ENCODE measurements at places on chromosomes 7 and 10. TPM values are rescaled to one million over a fixed set of nuclear protein-coding genes. Genes with fewer than 3 reads are reported as not detected.

The CHAT gene
- 0.96 TPM for polyA plus RNA-seq

The PRRT4 gene
- polyA plus RNA-seq: 0.73 TPM

The RASA4 gene
- 30.1 TPM for polyA plus RNA-seq

The TRPV6 gene
- polyA plus RNA-seq: 2.2 TPM

The SFTPA1 gene
- polyA plus RNA-seq: not detected

The HOXA6 gene
- polyA plus RNA-seq: 4.0 TPM

DNA sequence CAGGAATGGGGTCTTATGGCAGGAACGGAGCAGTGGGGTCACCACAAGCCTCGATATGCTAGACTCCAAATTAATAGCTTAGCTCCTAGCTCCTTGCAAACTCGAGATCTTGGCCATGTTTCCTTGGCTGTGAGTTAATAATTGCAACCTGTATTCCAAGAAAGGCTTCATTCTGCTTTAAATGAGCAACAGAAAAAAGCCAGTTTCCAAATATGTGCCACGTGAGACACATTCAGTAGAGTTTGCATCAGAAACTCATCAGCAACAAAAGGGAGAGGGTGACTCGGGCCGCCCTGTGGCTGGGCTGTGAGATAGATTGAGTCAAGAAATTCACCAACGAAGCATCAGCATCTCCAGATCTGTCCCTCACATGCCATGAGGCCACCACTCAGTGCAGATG is 112.0 kb downstream of the NPTX2 start:
- no peak for DNase-seq

DNA sequence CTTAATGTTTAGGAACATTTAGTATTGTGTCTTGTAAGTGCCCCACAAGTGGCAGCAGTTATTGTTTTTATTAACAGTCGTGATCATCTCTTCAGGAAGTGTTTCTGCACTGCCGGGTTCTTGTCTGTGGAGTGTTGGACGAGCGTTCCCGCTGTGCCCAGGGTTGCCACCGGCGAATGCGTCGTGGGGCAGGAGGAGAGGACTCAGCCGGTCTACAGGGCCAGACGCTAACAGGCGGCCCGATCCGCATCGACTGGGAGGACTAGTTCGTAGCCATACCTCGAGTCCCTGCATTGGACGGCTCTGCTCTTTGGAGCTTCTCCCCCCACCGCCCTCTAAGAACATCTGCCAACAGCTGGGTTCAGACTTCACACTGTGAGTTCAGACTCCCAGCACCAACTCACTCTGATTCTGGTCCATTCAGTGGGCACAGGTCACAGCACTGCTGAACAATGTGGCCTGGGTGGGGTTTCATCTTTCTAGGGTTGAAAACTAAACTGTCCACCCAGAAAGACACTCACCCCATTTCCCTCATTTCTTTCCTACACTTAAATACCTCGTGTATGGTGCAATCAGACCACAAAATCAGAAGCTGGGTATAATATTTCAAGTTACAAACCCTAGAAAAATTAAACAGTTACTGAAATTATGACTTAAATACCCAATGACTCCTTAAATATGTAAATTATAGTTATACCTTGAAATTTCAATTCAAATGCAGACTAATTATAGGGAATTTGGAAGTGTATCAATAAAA is 22.2 kb downstream of the PLA2G12B start:
- no peak for DNase-seq

DNA sequence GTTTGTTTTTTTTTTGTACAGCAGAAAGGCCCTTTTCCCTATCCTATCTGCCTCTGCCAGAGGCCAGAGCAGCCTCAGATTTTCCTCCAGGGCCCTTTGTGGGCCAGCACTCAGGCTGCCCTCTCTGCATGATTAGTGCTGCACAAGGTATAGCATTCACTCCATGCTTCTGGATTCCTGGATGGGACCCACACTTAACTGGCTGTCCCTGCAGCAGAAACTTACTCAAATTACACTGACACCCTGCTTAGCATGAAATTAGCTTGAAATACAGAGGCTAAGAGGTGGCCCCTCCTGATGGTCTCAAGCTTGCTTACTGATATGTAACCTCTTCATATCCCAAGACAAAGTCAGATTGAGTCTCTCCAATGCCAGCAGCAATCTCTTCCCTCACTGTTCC is 239.3 kb downstream of the SORCS1 start:
- DNase-seq: no peak

DNA sequence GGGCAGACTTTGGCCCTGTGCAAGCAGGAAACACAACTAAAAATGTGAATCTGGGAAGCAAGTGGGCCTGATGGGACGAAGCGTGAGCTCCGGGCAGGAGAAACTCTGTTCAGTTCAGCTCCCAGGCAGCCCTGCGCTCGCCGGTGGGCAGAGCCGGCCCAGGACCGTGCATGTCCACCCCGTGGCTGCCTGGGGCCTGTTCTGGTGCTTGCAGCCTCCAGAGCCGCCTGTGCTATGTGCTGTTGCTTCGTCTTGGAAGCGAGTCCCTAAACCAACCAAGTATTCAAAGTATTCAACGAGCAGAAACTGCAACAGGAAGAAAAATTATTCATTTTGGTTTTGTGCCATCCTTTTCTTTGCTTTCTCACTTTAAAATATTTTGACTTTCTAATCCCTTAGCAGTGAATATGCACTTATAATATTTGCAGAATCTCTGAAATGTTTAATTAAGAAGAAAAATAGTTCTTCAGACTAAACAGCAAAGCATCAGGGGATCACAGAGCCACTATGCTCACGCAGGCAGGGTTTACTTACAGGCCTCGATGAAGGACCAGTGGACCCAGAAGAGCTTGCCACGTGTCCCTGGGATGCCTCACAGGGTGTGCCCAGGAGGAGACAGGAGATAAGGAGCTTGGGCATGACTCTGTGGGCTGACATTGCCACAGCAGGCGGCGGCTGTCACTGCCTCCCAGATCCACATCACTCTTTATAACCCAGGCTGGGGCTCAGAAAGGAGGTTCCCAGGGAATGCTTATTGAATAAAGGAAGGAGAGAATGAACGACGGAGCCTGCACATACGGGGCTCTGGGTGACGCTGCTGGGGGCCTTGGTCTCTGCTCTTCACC is 45.6 kb downstream of the VIPR2 start:
- peak; percentile 15 for DNase-seq

- DNase-seq: peak; percentile 13
These were observed 643 bp downstream of the ADGRA1 start for GRCh38 chr10:133088179-133088955.

GRCh38 chr7:28408105-28408959 is 4.0 kb upstream of the CREB5 start:
- DNase-seq: peak; percentile 42

DNA sequence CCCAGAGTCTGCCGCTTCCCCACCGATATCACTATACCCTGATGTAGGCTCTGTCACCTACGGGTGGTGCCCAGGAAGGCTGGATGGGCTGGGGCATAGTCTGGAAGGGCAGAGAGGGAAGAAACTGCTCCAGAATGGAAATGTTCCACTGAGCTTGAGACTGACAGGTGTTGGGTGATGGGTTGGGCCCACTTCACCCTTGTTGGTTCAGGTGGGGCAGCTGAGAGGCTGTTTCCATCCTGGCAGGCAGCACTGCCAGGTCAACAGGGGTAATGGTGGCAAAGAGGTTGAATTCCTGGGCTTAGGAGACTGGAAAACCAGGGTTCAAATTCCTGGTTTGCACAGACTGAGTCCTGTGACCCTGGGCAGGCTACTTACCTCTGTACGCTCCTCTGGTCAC is 28.5 kb upstream of the FRAT2 start:
- no peak for DNase-seq
